A549 treated with ZK216348 at 1 μM for 4 hours (cell line): ENCODE measurements at places on chromosomes 1 and 21. TPM values are rescaled to one million over a fixed set of nuclear protein-coding genes. Genes with fewer than 3 reads are reported as not detected.

The CLIC6 gene
- total RNA-seq: 0.05 to 0.12 TPM (median 0.10 TPM) in 4 of 5 replicates, not detected in the other

The NPPB gene
- 0.42 TPM in 1 of 5 replicates, not detected in the others for total RNA-seq

The TMEM82 gene
- total RNA-seq: not detected in 5 replicates

The SH2D1B gene
- total RNA-seq: 0.08 to 0.18 TPM (median 0.09 TPM) in 5 replicates

The INSRR gene
- total RNA-seq: not detected in 5 replicates

The OR2T6 gene
- not detected in 5 replicates for total RNA-seq

The SH3D21 gene
- 1.2 to 2.8 TPM (median 2.1 TPM) in 5 replicates for total RNA-seq

The LAMB3 gene
- total RNA-seq: 13.9 to 27.8 TPM (median 21.7 TPM) in 5 replicates

The CRP gene
- not detected in 5 replicates for total RNA-seq

The ZSCAN20 gene
- 1.6 to 2.4 TPM (median 1.9 TPM) in 5 replicates for total RNA-seq

The OR6K2 gene
- not detected in 5 replicates for total RNA-seq

The CNKSR1 gene
- total RNA-seq: 0.13 to 0.58 TPM (median 0.39 TPM) in 5 replicates

The NMNAT2 gene
- 0.42 to 1.5 TPM (median 0.62 TPM) in 5 replicates for total RNA-seq

The RAB7B gene
- total RNA-seq: 1.0 to 1.8 TPM (median 1.3 TPM) in 5 replicates

The MAN1C1 gene
- total RNA-seq: 0.09 to 0.63 TPM (median 0.34 TPM) in 5 replicates

The MIS18A gene
- total RNA-seq: 11.9 to 16.7 TPM (median 16.2 TPM) in 5 replicates

The L1TD1 gene
- total RNA-seq: not detected in 5 replicates

The MX2 gene
- not detected in 5 replicates for total RNA-seq

The TDRD10 gene
- total RNA-seq: not detected in 5 replicates

The OLFM3 gene
- total RNA-seq: not detected in 5 replicates
